ENCODE measurements at places on chromosomes 1 and 21.

DNA sequence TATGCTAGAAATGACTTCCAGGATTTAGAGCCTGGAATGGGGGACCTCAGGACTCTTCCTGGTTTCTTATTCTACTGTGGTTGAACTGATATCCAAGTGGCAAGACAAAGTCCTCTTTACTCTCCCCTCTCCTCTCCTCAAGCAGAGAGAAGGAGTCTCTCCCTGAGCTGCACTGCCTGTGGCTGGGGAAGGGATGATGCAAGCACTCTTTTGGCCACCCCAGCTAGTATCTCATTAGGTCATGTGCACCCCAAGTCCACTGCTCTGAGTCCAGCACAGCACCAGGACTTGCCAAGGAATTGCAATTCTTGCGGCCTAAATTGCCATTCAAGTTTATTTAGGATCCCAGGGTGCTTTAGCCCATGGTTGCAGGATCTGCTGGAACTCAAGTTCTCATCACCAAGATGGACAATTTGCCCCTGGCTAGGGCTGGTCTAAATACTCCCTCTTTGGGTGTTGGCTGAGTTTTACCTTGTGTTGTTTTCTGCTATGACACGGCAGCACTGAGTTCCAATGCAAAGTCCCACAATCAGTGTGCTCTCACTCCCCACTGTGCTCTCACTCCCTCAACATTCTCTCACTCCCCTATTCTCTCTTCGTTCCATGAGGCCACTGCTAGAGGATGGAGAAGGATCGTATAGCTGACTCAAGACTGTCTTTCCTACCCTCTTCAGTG, 172.2 kb downstream of the TM2D1 start:
- DNase-seq: no peak

DNA sequence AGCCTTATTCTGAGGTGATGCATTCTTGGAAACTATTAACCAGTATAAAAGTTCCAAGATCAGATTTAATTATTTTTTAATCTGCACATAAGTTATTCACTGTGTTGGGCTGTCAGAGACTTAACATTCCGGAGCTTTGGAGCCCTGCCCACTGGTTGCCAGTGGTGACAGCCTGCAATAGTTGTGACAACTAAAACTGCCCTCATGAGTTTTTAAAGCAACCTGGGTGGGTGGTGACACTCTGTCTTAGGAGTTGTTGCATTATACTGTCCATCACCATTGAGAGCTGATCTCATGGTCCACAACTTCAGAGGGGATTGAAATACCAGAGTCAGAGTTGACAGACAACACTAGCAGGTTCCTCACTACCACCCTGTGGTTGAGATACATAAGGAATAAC, 653.9 kb upstream of the USP24 start:
- DNase-seq: no peak

GRCh38 chr1:155120253-155120652, 7.4 kb upstream of the EFNA1 start:
- DNase-seq: no peak

DNA sequence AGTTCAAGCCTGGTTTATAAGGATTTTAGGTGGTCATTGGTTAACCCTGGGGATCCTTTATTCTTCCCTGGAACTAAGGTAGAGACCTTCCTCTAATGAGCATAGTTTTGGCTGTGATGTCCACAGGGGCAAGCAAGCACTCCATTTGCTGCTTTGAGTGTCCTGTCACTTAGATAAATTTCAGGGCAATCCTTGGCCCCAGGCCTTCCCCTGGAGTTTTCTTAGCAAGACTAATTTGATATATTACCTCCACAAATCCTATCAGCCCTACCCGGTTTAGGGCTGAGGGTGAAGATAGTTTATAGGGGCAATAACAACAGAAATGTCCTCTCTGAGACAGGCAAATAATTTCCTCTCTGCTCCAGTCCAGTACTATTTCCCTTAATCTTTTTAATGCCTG, 166.6 kb downstream of the CYYR1 start:
- DNase-seq: no peak

- no peak for DNase-seq
These were observed 21.4 kb upstream of the CPT2 start for GRCh38 chr1:53174971-53175913.

GRCh38 chr21:20998456-20998789, 214 bp downstream of the NCAM2 start:
- no peak for DNase-seq

DNA sequence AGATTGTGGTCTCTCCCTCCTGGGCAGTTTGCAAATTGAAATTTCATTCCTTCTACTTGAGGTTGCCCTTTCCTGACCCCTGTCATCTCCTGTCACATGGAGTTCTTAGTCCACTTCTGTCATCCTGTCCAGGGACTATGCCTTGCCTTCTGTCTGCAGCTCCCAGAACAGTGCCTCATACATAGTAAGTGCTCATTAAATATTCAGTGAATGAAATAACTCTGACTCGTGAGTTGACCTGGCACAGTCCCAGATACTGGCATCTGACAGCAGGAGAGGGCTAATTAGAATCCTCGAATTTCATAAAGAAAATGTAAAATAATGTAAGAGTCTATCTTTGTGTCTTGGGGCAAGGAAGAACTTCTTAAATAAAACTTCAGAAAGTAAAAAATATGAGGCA, 50.8 kb downstream of the CNIH3 start:
- no peak for DNase-seq

GRCh38 chr1:21517161-21517589, 8.0 kb downstream of the ALPL start:
- no peak for DNase-seq

Measured in cortex of kidney (tissue), 1 donor.